ENCODE measurements at places on chromosomes 4 and X. TPM values are rescaled to one million over a fixed set of nuclear protein-coding genes. Genes with fewer than 3 reads are reported as not detected.

GRCh38 chr4:94306713-94307112, 35.9 kb downstream of the HPGDS start:
- DNase-seq, result no peak

DNA sequence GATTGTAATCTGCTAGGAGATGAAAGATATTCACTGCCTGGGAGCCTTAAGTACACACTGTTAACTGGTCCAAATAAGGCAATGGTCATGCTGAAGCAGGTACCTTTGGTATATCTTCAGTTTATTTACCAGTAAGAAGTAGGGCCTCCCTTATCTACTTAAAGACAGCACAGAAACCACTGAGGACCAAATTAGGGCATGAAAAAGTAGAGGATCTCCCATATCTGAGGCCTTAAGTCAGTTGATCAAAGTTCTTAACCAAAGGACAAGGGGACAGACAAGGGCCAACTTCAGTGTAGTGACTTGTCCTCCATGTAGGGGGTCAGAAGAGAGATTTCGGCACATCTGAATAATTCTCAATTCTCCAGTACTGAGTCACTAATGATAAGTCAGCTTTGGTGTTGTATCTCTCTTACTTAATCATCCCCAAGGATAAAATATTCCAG, 59.1 kb downstream of the AMELX start:
- no peak for DNase-seq

Gene CTAG2
- 27.1 TPM for total RNA-seq

Gene MTMR8
- total RNA-seq, result under 0.01 TPM

Gene BEND2
- total RNA-seq, result not detected

DNA sequence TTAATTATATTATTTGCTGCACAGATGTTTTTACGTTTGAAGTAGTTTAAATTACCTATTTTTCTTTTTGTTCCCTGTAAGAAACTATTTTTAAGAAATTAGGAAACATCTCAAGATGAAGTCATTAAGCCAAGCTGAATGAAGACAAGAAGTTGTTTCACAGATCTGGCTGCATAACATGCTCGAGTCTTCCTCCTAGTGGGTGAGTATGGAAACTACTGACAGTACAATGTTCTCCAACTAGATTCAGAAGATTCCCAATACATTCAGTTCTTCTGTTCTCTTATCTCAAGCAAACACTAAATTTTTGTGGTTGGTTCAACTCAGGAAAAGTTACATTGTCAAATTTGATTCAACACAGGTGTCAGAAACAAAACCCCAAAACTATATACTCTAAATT, 256.8 kb upstream of the VCX start:
- peak; percentile 35 for DNase-seq

Gene COX7B2
- total RNA-seq, result not detected

Gene POLN
- 0.72 TPM for total RNA-seq

Gene VGLL1
- not detected for total RNA-seq

Gene DCHS2
- not detected for total RNA-seq

Gene TBC1D9
- 16.9 TPM for total RNA-seq

GRCh38 chr4:88792268-88792781, 94.7 kb upstream of the NAP1L5 start:
- DNase-seq, result peak; percentile 86
